CD8-positive, alpha-beta memory T cell (primary cell): ENCODE measurements at places on chromosomes 4 and X.

DNA sequence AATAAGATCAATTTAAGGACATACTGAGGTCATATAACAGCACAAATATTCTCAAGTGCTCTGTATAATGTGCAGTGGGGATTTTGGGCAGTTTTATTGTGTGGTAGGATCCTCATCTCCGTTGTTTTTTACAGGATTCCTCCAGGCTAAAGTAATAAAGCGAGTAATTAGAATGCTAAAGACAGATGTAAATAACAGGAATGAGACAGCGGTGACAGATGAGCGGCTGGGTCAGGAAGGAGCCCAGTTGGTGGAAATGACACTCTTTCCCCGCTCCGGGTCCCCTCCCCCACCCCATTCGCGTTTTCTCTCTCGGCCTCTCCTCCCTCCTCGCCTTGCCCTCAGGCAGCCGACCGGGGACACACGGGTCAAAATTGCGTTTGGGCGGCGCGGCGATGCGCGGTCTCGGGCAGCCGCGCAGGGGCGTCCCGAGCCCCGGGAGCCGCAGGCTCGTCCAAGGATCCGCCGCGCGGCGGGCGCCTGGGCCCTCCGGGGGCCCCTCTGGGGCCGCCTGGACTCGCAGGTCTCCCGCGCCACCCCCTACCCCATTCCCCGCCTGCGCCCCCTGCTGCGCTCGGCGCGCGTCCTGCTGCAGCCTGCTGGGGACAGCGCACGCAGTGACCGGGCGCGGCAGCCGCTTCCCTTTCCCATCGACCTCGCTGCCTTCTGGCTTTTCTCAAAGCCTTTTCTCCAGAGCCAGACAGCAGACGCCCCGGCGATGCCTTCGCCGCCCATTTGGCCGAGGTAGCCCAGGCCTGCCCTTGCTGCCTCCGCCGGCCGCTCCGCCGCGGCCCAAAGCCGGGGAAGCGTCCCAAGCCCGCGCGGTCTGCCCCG is 16.2 kb downstream of the POU4F2 start:
- no peak for DNase-seq
- no peak overlapping the region for H3K4me3 ChIP-seq
- H3K36me3 ChIP-seq = no peaks in the 10 kb centered on the region
- no peak overlapping the region for H3K27ac ChIP-seq
- H3K4me1 ChIP-seq = no peaks in the 10 kb centered on the region
- H3K27me3 ChIP-seq = peaks cover 10% of the 10 kb centered on the region

DNA sequence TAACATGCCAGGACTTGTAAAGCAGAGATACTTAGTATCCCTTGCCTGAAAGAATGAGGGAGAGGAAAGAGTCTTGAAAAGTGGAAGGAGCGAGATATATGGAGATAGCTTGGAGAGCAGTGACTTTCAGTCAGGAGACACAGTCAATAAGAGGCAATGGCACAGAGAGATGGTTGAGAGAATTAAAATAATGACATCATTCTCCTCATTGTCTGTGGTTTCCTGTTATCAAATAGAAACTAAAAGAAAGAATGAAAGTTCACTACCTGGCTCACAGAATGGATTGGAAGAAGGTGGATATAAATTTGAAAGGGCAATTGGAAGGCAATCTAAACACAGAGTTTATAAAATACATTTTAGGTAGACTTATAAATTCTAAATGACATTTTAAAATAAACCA is 760.2 kb upstream of the AADAT start:
- H3K27ac ChIP-seq = no peak overlapping the region
- DNase-seq = no peak
- no peaks in the 10 kb centered on the region for H3K36me3 ChIP-seq
- H3K27me3 ChIP-seq = no peaks in the 10 kb centered on the region

- H3K4me1 ChIP-seq = no peaks in the 10 kb centered on the region
- DNase-seq = no peak
- H3K27ac ChIP-seq = no peak overlapping the region
- no peaks in the 10 kb centered on the region for H3K27me3 ChIP-seq
- H3K4me3 ChIP-seq = no peak overlapping the region
- no peaks in the 10 kb centered on the region for H3K36me3 ChIP-seq
Observed at GRCh38 chr4:87697272-87697671, 47.2 kb downstream of the DMP1 start.

- H3K4me1 ChIP-seq = no peaks in the 10 kb centered on the region
- DNase-seq = no peak
- H3K36me3 ChIP-seq = no peaks in the 10 kb centered on the region
- no peaks in the 10 kb centered on the region for H3K27me3 ChIP-seq
Observed at GRCh38 chrX:6472652-6473342, 62.1 kb downstream of the VCX3A start.

DNA sequence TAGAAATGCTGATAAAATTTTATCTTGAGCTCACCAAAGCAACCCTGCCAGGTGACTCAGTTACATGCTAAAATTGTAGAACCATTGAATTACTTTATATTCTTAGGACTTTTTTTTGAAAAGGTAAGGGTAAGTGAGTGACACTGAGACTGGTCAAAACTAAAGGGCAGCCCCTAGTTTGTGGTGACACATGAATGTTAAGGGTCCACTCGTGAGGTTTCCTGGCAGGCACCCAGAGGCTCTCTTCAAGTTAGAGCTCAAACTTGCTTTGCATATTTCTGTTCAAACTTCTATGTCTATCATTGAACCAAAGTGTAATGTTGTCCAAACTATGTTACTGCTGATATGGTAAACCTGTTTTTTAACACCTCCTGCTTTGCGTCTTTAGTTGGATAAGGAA is 30.5 kb downstream of the TMPRSS11D start:
- H3K27me3 ChIP-seq = no peaks in the 10 kb centered on the region
- no peaks in the 10 kb centered on the region for H3K36me3 ChIP-seq
- no peaks in the 10 kb centered on the region for H3K4me1 ChIP-seq
- H3K27ac ChIP-seq = no peak overlapping the region
- DNase-seq = no peak
- no peak overlapping the region for H3K4me3 ChIP-seq

DNA sequence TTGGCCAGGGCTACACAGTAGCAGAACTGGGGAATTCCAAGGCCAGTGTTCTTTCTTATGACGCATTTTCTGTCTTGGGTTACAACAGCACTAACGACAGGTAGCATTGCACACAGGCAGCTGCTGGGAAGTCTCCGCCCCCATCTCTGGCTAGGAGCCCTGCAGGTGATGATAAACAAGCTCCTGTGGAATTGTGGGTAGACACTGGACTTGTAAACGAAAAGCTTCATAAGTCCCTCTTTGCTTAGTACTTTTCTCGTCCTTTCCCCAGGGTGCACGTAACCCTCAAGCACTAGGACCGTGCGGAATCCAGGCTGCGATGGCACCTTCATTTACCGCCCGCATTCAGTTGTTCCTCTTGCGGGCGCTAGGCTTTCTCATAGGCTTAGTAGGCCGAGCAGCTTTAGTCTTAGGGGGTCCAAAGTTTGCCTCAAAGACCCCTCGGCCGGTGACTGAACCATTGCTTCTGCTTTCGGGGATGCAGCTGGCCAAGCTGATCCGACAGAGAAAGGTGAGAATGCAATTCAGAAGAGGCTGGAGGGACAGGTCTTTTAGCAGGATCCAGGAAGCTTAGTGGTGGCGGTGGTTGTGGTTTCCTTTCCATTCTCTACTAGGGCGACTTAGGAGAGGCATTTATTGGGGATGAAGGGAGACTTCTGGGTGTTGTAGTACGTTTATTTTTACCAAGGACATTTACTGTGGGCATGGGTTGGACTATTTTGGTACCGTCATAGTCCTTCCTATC is at the start of gene FAAH2:
TSS of gene FAAH2 (plus strand) at position 200 of the 745 bp plus-strand sequence. CDS start at position 320, 120 bp downstream.
- H3K4me1 ChIP-seq = no peaks in the 10 kb centered on the region
- peak; percentile 21 for DNase-seq
- no peaks in the 10 kb centered on the region for H3K36me3 ChIP-seq

- no peak for DNase-seq
- H3K4me1 ChIP-seq = no peaks in the 10 kb centered on the region
- no peaks in the 10 kb centered on the region for H3K36me3 ChIP-seq
- no peak overlapping the region for H3K4me3 ChIP-seq
Observed at GRCh38 chrX:97290199-97290598, 406.5 kb downstream of the RPA4 start.

DNA sequence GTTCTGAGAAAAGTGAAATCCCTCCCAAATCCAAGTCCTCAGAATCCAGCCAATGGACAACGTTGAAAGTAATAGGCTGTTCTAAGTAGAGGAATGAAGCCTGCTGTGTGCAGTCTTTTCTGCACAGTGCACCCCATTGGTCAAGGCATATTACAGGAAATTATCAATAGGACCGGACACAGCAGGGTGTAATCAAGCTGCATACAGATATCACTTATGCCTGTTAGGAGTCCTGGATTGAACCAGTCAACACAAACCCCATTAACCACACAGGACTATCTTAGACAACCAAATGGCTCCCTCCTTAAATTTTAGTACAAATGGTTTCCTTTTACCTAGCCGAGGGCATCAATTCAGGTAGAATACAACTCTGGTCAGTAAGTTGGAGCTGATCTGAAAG is 34.2 kb upstream of the MAGEA8 start:
- no peak overlapping the region for H3K4me3 ChIP-seq
- H3K4me1 ChIP-seq = no peaks in the 10 kb centered on the region
- no peaks in the 10 kb centered on the region for H3K36me3 ChIP-seq
- no peaks in the 10 kb centered on the region for H3K27me3 ChIP-seq
- no peak for DNase-seq
- no peak overlapping the region for H3K27ac ChIP-seq

DNA sequence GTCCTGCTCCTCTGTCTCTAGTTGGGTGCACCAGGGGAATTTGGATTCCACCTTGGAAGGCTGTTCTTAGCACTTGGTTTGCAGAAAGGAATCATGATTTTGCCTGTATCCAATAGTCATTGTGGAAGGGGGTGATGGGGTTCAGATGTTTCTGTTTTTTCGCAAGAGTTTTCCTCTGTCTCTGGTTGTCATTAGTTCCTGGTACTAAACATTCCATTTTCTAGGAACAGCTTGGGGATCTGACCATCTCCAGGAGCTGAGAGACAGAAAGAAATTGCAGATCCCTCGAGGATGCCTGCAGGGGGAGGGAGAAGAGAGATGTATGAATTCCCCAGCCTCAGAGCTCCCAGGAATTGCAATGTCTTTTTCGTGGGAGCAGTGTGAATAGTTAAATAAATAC is 70.9 kb downstream of the CYTL1 start:
- peaks cover 11% of the 10 kb centered on the region for H3K4me1 ChIP-seq
- no peak overlapping the region for H3K27ac ChIP-seq
- DNase-seq = no peak
- H3K36me3 ChIP-seq = no peaks in the 10 kb centered on the region

GRCh38 chr4:41169256-41169800 is 45.0 kb downstream of the APBB2 start:
- H3K4me1 ChIP-seq = no peaks in the 10 kb centered on the region
- H3K27ac ChIP-seq = no peak overlapping the region
- H3K36me3 ChIP-seq = no peaks in the 10 kb centered on the region
- DNase-seq = no peak
- H3K4me3 ChIP-seq = no peak overlapping the region

GRCh38 chrX:72498782-72499181 is 73.9 kb downstream of the HDAC8 start:
- H3K27ac ChIP-seq = no peak overlapping the region
- no peak overlapping the region for H3K4me3 ChIP-seq
- H3K4me1 ChIP-seq = no peaks in the 10 kb centered on the region
- H3K36me3 ChIP-seq = no peaks in the 10 kb centered on the region

DNA sequence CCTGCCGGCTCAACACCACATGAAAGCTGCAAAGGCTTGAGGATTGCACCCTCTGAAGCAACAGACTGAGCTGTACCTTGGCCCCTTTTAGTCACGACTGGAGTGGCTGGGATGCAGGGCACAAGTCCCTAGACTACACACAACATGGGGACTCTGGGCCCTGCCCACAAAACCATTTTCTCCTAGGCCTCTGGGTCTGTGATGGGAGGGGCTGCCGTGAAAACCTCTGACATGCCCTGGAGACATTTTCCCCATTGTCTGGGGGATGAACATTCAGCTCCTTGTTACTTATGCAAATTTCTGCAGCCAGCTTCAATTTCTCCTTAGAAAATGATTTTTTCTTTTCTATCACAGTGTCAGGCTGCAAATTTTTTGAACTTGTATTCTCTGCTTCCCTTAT is 123.5 kb upstream of the SMARCAD1 start:
- H3K4me1 ChIP-seq = no peaks in the 10 kb centered on the region
- H3K27ac ChIP-seq = no peak overlapping the region
- H3K36me3 ChIP-seq = no peaks in the 10 kb centered on the region
- DNase-seq = no peak
- no peak overlapping the region for H3K4me3 ChIP-seq

DNA sequence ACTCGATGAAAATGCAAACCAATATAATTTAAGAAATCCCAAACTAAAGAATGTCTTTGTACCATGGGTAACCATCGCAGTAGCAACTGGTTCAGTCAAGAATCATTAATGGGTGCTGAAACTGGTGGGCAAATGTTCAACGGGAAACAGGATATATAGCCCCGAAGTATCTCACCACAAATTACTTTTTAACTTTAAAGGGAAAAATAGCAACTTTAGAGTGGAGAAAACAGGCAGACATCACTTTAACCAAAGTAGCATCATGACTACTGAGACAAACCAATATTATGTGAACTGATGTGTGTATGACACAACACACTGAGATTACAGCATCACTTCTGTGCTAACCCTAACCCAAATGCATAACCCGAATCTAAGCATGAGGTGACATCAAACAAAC is 33.8 kb upstream of the SLAIN2 start:
- H3K4me1 ChIP-seq = no peaks in the 10 kb centered on the region
- no peaks in the 10 kb centered on the region for H3K36me3 ChIP-seq
- no peak overlapping the region for H3K27ac ChIP-seq
- no peaks in the 10 kb centered on the region for H3K27me3 ChIP-seq
- no peak overlapping the region for H3K4me3 ChIP-seq

GRCh38 chrX:54494989-54495813 is 833 bp downstream of the FGD1 start:
- no peak for DNase-seq
- H3K27ac ChIP-seq = no peak overlapping the region
- H3K4me3 ChIP-seq = no peak overlapping the region
- no peaks in the 10 kb centered on the region for H3K36me3 ChIP-seq

- no peak overlapping the region for H3K4me3 ChIP-seq
- no peak overlapping the region for H3K27ac ChIP-seq
- H3K4me1 ChIP-seq = no peaks in the 10 kb centered on the region
- no peak for DNase-seq
Observed at GRCh38 chrX:1433646-1434357, 18.9 kb downstream of the ASMTL start.

GRCh38 chr4:82721819-82722423 is 76.7 kb downstream of the SCD5 start:
- H3K4me3 ChIP-seq = no peak overlapping the region
- no peaks in the 10 kb centered on the region for H3K36me3 ChIP-seq
- DNase-seq = no peak
- no peak overlapping the region for H3K27ac ChIP-seq
- no peaks in the 10 kb centered on the region for H3K27me3 ChIP-seq
